Ovary (tissue), 10 donors: ENCODE measurements at places on chromosomes 6 and 20. TPM values are rescaled to one million over a fixed set of nuclear protein-coding genes. Genes with fewer than 3 reads are reported as not detected.

Gene EZR
- total RNA-seq = 135 TPM

Gene PIGT
- total RNA-seq = 69.3 TPM

Gene IL17A
- not detected for total RNA-seq

Gene CYP21A2
- total RNA-seq = 7.5 TPM

Gene CENPW
- 1.8 TPM for total RNA-seq

Gene SLC13A3
- total RNA-seq = 1.4 TPM

Gene NRN1
- total RNA-seq = 5.5 TPM

Gene JPH2
- total RNA-seq = 3.0 TPM

Gene SLC22A23
- total RNA-seq = 3.7 TPM
